A549 treated with CpdA at 1 μM for 4 hours (cell line): ENCODE measurements at places on chromosomes 4 and X. TPM values are rescaled to one million over a fixed set of nuclear protein-coding genes. Genes with fewer than 3 reads are reported as not detected.

The PAGE4 gene
- total RNA-seq, result not detected in 5 replicates

The GATA1 gene
- not detected in 5 replicates for total RNA-seq

The FAM114A1 gene
- 24.2 to 51.6 TPM (median 35.5 TPM) in 5 replicates for total RNA-seq

The SUPT20HL2 gene
- total RNA-seq, result not detected in 5 replicates

The NPY2R gene
- 0.03 to 0.08 TPM in 2 of 5 replicates, not detected in the others for total RNA-seq

The CLCN4 gene
- 3.1 to 5.0 TPM (median 4.0 TPM) in 5 replicates for total RNA-seq

The CFAP299 gene
- not detected in 5 replicates for total RNA-seq

The SLC9B1 gene
- 0.07 to 0.15 TPM in 2 of 5 replicates, not detected in the others for total RNA-seq

The TLR10 gene
- 0.05 to 0.15 TPM (median 0.07 TPM) in 4 of 5 replicates, not detected in the other for total RNA-seq

The SLC49A3 gene
- total RNA-seq, result 0.10 to 0.42 TPM (median 0.20 TPM) in 5 replicates
